Gastrocnemius medialis (tissue), 4 donors: ENCODE measurements at places on chromosomes 5 and 9. TPM values are rescaled to one million over a fixed set of nuclear protein-coding genes. Genes with fewer than 3 reads are reported as not detected.

The CAMSAP1 gene
- 71.0 TPM for total RNA-seq

The SPINK4 gene
- total RNA-seq, result not detected

The DMRT2 gene
- 1.1 TPM for total RNA-seq

The TBC1D2 gene
- 2.4 TPM for total RNA-seq

The C8G gene
- 1.7 TPM for total RNA-seq

The RFESD gene
- 1.8 TPM for total RNA-seq

The CCDC183 gene
- total RNA-seq, result not detected

The SPATA31A3 gene
- total RNA-seq, result not detected

The ADAMTS13 gene
- 1.0 TPM for total RNA-seq

The ITK gene
- total RNA-seq, result 0.16 TPM

The BTNL8 gene
- 0.22 TPM for total RNA-seq

The COL5A1 gene
- 2.6 TPM for total RNA-seq

The CRHBP gene
- total RNA-seq, result 0.38 TPM

The CCL27 gene
- total RNA-seq, result not detected

The IFNA21 gene
- not detected for total RNA-seq

The ADAMTSL2 gene
- 0.20 TPM for total RNA-seq

The PTGER4 gene
- total RNA-seq, result 9.7 TPM

The GPR150 gene
- 0.29 TPM for total RNA-seq

The SHOC1 gene
- not detected for total RNA-seq

The PRSS3 gene
- total RNA-seq, result not detected

The CER1 gene
- not detected for total RNA-seq

The FOXD4L4 gene
- not detected for total RNA-seq

The ENTPD2 gene
- not detected for total RNA-seq

The ARL14EPL gene
- 0.11 TPM for total RNA-seq

The RNF145 gene
- total RNA-seq, result 8.4 TPM

The CDC20B gene
- not detected for total RNA-seq

The SCAI gene
- total RNA-seq, result 4.7 TPM

The EGFLAM gene
- 19.2 TPM for total RNA-seq

The MATR3 gene
- total RNA-seq, result 188 TPM

The CTXN3 gene
- total RNA-seq, result not detected

The FGD3 gene
- 1.3 TPM for total RNA-seq

The SOX30 gene
- not detected for total RNA-seq

The CCDC171 gene
- total RNA-seq, result 1.7 TPM

The C9orf152 gene
- not detected for total RNA-seq

The ZFP2 gene
- total RNA-seq, result 1.8 TPM

The HAVCR2 gene
- 5.0 TPM for total RNA-seq

The MAMDC2 gene
- 9.0 TPM for total RNA-seq

The PCDHB11 gene
- total RNA-seq, result 0.46 TPM

The CNTFR gene
- total RNA-seq, result 124 TPM

The KIF27 gene
- 2.4 TPM for total RNA-seq

The GRXCR2 gene
- not detected for total RNA-seq

The OR13D1 gene
- total RNA-seq, result not detected

The RANBP3L gene
- total RNA-seq, result 0.82 TPM

The TMEM252 gene
- not detected for total RNA-seq

The MYMK gene
- total RNA-seq, result not detected

The CYFIP2 gene
- total RNA-seq, result 11.6 TPM

The CACNA1B gene
- not detected for total RNA-seq
